ENCODE measurements at places on chromosomes 13 and 19.

- no peak for DNase-seq
Observed at GRCh38 chr13:35891507-35892441, 239.4 kb downstream of the DCLK1 start.

GRCh38 chr13:19759669-19760068, 23.1 kb downstream of the PSPC1 start:
- no peak for DNase-seq

DNA sequence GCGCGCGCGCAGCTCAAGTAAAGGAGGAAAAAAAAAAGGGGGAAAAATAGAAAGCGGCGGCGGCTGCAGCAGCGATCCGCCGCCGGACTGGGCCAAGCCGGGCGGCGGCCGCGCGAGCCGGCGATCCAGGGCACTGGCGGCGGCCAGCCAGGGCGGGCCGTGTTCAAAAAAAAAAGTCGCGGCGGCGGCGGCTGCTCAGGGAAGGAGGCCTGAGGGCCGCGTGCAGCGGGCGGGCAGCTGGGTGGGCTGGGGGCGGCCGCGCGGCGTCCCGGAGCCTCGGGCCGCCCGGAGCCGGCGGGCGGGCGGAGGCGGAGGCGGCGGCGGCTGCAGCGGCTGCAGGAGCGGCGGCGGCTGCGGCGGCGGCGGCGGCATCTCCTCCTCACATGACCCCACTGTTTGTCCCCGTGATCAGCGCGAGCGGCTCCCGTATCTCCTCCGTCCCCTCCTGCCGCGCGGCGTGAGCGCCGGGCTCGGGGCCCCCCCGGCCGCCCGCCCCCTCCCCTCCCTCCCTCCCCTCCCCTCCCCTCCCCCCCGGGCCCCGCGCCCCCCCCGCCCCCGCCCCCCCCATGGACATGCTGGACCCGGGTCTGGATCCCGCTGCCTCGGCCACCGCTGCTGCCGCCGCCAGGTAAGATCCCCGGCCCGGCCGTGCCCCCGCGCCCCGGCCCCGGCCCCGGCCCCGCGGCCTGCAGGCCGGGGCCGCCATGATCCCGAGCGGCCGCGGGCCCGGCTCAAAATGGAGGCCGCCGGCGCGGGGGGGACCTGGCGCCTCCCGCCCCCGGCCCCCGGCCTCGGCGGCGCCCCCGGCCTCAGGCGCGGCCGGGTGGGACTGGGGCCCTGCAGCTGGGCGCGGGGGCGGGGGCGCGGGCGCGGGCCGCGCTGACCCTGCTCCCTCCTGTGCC, at the start of gene USF2:
Gene USF2, plus strand, starts transcription at position 427 of the 902 bp plus-strand sequence. Its CDS starts 140 bp downstream, at position 567.
- DNase-seq: peak; percentile 83

- DNase-seq: peak; percentile 45
Observed at GRCh38 chr19:46954502-46954992, 65.1 kb upstream of the NPAS1 start.

GRCh38 chr19:45613926-45614725, 12.1 kb upstream of the GPR4 start:
- DNase-seq: peak; percentile 81

DNA sequence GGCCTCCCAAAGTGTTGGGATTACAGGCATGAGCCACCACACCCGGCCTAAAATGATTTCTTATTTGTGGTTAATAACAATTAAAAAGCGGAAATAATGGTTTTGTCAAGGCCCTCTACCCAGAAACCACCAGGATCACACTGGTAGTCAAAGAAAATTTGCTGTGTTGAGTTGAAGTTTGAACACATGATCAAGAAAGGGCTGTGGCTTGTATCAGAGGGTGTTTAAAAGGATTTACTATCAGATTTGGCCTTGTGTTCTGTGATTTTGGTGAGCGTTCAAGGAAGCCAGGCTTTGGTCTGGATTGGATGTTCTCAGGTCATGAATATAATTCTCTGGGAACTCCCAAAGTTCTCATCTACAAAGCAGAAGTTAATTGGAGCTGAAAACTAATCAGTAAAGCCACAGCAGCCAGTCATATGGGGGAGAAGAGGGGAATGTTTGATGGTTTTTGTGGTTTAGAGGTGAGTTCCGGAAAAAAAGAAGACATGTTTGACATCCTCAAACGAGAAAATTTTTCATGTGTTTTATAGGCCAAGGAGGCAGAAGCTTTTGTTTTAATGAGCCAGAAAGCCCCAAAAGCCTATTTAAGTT, 10.6 kb upstream of the ZNF556 start:
- DNase-seq: no peak

- no peak for DNase-seq
Observed at GRCh38 chr13:21058361-21058760, 3.0 kb downstream of the LATS2 start.

DNA sequence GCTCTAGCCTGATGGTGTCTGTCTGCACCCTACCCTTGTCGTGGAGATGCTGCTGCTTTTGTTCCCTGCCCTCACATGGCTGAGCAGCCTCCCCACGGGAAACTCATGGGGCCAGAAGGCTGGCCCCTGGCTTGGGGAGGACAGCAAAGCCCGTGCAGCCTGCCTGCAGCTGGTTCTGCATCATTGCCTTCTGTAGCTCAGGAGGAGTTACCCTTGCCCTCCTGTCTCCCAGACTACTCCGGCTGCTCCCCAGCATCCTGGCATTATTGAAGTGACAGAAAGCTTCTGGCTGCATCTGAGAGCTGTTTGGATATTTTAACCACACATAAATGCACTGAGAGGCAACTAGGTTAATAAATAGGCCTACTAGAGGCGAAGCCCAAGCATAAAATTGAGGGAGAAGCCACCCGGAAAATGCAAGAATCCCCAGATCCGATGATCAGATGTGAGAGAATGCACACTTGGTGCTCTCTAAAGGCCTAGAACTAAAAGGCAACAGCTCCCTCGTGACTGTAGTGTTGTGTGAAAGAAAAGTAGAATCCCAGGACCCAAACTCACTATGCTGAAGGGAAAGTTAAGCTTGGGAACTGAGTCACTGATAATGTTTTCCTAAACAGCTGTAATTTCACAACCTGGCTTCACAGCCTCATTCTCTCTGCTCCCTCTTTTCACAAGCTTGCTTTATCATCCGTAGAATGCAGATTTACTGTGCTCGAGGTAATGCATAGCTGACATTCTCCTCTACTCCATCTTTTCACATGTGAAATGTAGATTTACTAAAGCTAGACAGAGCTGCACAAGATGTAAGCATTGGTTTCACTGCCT, 110.8 kb downstream of the TNFRSF19 start:
- DNase-seq: no peak

DNA sequence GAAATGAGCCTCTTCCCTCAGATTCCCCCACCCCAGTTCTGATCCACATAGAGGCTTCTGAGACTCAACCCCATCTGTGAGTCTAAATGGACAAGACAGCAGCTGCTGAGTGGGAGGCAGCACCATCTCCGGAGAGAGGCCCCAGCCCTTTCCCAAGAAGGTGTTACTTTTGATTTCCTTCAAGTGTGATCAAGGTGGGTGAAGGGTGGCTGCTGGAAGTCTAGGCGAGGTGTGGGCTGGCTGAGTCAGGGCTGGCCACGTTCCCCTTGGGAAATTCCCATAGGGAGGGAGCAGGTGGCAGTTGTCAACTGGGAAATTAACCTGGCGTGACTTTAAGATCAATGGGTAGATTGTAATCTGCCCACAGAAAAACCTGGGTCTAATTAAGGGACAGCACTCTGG, 148.0 kb downstream of the FOXO1 start:
- DNase-seq: peak; percentile 47

DNA sequence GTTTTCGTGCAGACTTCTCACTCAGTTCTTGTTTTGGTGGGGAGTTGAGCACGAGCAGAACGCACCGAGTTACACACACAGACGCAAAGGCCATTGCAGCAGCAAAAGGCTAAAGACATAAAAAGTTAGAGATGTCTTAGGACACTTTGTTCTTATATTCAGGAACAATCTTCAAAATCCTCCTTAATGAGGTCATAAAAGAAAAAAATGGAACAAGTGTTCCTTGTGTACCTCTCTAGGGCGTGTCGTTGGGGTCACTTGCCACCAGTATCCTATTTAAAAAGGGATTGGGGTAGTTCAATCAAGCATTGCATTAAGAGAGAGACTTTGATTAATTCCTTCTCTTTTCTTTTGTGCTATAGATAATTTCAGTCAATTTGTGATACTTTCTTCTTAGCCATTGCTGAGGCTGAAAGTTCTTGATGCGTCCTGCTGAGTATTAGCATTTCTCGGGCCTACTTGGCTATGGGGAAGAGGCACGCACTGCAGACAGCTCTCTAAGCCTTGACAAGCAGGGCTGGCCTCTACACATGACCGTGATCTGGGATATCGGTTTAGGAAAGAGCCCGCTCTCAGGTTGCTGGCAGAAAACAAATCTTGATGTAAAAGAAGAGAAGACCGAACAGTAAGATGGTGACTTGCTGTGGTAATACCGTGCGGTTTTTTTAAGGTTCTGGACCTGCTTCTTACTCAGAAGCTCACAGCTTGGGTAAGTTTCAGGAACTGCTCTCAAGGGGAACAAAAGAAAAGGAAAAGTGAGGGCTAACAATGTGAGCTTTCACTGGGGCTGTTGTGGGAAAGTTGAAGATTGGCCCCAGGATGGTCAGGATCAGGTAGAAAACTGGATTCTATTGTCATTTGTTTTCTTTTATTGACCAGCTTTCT, 223.6 kb downstream of the TM9SF2 start:
- DNase-seq: no peak

All from GM10248 (cell line).